Small intestine (tissue), 16 donors: ENCODE measurements at places on chromosomes 4 and X.

- DNase-seq = no peak
Measured at GRCh38 chr4:156634612-156635011, 337.0 kb downstream of the PDGFC start.

DNA sequence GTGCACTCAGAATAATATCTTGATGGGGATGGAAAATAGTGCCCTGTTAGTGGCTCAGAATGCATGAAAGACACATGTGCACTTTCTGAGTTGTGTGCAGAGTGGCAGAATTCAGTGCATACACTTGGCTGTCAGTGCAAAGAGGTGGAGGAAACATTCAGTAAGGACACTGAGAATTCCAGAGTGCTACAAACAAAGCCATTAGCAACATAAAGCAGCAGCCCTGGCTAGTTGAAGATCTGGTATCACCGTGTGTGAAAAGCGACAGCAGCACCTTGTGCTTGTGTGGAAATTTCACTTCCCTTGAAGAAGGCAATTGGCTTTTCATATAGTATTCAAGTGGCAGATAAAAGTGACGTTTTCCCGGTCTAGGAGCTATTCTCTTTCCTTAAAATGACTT lies 810.4 kb downstream of the TRIML1 start:
- DNase-seq = no peak

GRCh38 chrX:154411981-154412340 lies 622 bp downstream of the TAFAZZIN start:
- DNase-seq = peak; percentile 74

DNA sequence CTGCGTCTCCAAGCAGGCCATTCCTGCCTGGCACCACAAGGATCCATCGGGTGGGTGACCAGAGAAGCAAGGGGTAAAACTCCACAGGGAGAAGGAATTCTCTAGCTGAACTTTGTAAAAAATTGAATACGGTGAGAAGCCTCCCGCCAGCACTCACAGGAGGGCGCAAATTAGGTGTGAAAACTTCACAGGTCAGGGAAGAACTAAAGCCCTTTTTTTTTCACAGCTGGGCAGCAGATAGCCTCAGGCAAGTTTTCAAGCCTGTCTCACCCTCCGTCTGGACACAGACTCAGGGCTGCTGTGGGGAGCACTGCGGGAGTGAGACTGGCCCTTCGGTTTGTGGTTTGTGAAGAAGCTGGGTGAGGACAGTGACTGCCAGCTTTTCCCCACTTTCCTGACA lies 224.1 kb upstream of the FGF16 start:
- DNase-seq = no peak

GRCh38 chr4:108247387-108248049 lies 78.8 kb upstream of the LEF1 start:
- no peak for DNase-seq

DNA sequence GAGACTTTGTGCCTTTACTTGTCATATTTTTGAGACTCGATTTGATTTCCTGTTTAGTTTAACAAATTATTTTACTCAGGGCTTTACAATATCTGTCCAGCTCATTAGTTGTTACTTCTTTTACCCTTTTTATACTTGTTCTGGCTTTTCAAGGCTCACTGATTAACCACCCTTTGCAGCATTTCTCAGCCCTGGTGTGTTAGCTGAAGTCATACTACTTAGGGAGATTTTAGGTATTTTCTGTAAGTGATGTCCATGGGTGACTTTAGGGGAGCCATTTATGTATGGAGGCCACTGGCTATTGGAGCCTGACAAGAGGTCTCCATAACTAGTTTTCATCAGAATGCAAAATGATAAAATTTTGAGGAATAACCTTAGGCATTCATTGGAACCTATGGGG lies 147.2 kb downstream of the RPA4 start:
- no peak for DNase-seq

- peak; percentile 45 for DNase-seq
Measured at GRCh38 chrX:14032406-14032805, 2.7 kb upstream of the GEMIN8 start.

- DNase-seq = no peak
Measured at GRCh38 chr4:22196551-22196950, 248.0 kb upstream of the KCNIP4 start.

- no peak for DNase-seq
Measured at GRCh38 chr4:159368320-159368719, 265.4 kb downstream of the RAPGEF2 start.

DNA sequence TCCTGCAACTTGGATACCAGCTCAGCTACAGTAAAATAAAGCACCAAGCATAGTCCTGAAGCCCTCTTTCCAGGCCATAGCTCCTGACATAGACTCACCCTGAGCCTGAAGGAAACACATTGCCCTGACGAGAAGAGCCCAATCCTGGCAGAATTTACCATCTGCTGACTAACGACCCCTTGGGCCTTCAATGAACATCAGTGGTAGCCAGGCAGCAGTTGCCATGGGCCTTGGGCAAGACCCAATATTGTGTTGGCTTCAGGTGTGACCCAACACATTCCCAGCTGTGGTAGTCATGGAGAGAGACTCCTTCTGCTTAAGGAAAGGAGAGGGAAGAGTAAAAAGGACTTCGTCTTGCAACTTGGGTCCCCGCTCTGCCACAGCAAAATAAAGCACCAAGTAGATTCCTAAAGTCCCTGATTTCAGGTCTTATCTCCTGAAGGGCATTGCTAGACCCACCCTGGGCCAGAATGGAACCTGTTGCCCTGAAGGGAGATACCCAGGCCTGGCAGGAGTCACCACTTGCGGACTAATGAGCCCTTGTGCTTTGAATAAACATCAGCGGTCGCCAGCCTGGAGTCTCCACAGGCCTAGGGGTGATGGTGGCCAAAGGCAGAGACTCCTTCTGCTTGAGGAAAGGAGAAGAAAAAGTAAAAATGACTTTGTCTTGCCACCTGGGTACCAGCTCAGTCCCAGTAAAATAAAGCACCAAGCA lies 902.6 kb downstream of the C4orf33 start:
- no peak for DNase-seq

- DNase-seq = no peak
Measured at GRCh38 chr4:14155803-14156202, 528.3 kb upstream of the BOD1L1 start.

- DNase-seq = no peak
Measured at GRCh38 chrX:42399632-42400024, 378.3 kb downstream of the PPP1R2C start.

DNA sequence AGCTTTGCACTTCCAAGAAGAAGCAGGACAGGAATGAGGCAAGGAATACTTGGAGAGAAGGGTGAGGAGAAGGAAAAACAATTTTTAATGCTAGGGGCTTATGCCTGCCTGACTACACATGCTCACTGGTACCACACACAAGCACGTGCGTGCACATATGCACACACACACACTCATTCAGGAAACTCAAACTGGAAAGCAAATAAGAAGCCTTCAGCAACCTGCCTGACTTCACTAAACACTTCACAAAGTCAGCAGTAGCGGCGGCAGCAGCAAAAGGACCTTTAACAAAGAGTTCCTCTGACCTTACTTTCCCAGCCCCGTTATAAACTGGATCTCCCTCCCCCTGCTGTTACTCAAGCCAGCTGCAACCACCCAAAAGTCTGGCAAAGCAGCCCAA lies 3.3 kb downstream of the ZDHHC9 start:
- DNase-seq = no peak
